ENCODE measurements at places on chromosomes 13 and 19.

- no peak for DNase-seq
Measured at GRCh38 chr13:76830805-76831204, 55.4 kb downstream of the KCTD12 start.

GRCh38 chr19:17441241-17442021, 7.0 kb downstream of the TMEM221 start:
- DNase-seq: no peak

DNA sequence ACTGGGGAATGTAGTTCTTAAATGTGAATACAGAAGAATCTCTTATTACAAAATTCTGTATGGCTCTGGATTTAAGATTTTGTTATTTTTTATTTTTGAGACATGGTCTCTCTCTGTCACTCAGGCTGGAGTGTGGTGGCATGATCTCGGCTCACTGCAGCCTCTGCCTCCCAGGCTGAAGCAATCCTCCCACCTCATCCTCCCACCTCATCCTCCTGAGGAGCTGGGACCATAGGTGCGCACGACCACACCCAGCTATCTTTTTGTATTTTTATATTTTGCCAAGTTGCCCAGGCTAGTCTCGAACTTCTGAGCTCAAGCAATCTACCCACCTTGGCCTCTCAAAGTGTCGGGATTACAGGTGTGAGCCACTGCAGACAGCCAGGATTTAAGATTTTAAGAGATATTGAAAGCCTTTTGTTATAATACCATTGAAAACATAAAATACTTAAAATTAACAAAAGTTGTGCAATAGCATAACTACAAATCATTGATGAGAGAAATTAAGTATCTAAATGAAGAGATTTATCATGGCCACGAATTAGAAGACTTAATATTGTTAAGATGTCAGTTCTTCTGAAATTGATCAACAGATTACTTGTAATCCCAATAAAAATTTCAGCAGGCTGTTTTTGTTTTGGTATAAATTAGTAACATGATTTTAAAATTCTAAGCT, 13.4 kb downstream of the CYP2A6 start:
- DNase-seq: no peak

- no peak for DNase-seq
Measured at GRCh38 chr19:17965370-17966128, 1.4 kb upstream of the KCNN1 start.

Measured in stimulated activated CD4-positive, alpha-beta T cell treated with anti-CD3 and anti-CD28 coated beads, Interleukin-1b, Interleukin-23, amount 100 ng/mL, for 24 hours (primary cell).